ENCODE measurements at places on chromosomes 16 and 17. TPM values are rescaled to one million over a fixed set of nuclear protein-coding genes. Genes with fewer than 3 reads are reported as not detected.

The ZACN gene
- 10.3 TPM for total RNA-seq

The GUCY2D gene
- not detected for total RNA-seq

The CCP110 gene
- total RNA-seq = 30.2 TPM

The TSNAXIP1 gene
- 0.51 TPM for total RNA-seq

The MT1M gene
- total RNA-seq = not detected

The PRMT7 gene
- total RNA-seq = 80.5 TPM

- DNase-seq = no peak
- peaks cover 3% of the 10 kb centered on the region for H3K36me3 ChIP-seq
- H3K27ac ChIP-seq = no peak overlapping the region
- no peak overlapping the region for H3K4me3 ChIP-seq
- peaks cover 5% of the 10 kb centered on the region for H3K4me1 ChIP-seq
Observed at GRCh38 chr17:74840989-74841666, 18.6 kb downstream of the GRIN2C start.

DNA sequence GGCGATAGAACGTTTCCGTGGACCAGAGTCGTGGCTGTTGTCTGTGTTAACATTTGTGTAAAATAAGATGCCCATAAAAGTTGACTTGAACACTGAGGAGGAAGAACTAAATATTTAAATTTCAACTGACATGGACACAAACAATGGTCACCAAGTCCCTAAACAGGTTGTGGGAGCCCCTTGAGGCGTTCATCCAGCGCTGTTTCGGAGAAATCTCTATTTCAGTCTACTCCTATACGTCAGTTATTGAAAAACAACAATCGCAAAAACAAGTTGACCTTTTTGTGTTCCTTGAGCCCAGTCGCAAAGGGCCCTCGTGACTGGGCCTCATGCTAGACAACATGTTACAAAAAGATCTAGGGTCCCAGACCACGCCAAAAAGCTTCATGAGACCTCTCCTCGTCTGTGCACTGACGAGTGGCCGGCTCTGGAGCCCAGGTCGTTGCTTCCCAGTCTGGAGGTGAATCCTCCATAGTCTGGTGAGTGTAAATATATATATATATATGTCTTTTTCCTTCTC is 439 bp upstream of the TMEM231 start:
- H3K4me3 ChIP-seq = peak overlapping the region; percentile 90
- H3K36me3 ChIP-seq = no peaks in the 10 kb centered on the region
- H3K27ac ChIP-seq = peak overlapping the region; percentile 71
- peaks cover 7% of the 10 kb centered on the region for H3K4me1 ChIP-seq
- DNase-seq = no peak
- peaks cover 26% of the 10 kb centered on the region for H3K27me3 ChIP-seq

DNA sequence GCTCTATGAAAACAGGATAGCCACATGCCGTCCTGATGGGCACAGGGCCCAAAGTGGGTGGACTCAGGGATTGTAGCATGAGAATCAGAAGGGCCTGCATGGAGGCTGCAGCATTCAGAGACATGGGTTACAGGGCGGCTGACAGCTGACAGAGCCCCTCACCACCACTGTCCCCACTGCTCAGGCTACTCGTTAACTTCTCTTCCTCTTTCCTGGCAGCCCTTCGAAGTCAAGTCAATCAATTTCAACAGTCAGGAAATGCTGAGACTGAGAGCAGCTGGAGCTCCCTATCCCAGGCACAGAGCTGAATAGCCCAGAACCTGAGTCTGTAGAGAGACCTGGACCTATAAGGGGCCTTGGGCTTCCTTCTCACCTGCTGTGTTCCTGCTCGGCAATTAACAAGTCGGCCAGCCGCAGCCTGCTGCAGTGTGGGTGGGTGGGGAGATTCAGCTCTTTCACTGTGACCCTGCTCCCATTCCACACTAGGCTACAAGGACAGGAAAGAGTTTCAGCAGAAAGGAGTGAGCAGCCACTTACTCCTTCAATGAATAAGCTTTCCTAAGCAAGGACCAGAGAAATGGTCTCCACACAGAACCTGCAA is 76.9 kb downstream of the TEX14 start:
- no peaks in the 10 kb centered on the region for H3K27me3 ChIP-seq
- H3K27ac ChIP-seq = no peak overlapping the region
- H3K4me1 ChIP-seq = peaks cover 23% of the 10 kb centered on the region
- H3K4me3 ChIP-seq = no peak overlapping the region
- no peaks in the 10 kb centered on the region for H3K36me3 ChIP-seq
- DNase-seq = no peak

DNA sequence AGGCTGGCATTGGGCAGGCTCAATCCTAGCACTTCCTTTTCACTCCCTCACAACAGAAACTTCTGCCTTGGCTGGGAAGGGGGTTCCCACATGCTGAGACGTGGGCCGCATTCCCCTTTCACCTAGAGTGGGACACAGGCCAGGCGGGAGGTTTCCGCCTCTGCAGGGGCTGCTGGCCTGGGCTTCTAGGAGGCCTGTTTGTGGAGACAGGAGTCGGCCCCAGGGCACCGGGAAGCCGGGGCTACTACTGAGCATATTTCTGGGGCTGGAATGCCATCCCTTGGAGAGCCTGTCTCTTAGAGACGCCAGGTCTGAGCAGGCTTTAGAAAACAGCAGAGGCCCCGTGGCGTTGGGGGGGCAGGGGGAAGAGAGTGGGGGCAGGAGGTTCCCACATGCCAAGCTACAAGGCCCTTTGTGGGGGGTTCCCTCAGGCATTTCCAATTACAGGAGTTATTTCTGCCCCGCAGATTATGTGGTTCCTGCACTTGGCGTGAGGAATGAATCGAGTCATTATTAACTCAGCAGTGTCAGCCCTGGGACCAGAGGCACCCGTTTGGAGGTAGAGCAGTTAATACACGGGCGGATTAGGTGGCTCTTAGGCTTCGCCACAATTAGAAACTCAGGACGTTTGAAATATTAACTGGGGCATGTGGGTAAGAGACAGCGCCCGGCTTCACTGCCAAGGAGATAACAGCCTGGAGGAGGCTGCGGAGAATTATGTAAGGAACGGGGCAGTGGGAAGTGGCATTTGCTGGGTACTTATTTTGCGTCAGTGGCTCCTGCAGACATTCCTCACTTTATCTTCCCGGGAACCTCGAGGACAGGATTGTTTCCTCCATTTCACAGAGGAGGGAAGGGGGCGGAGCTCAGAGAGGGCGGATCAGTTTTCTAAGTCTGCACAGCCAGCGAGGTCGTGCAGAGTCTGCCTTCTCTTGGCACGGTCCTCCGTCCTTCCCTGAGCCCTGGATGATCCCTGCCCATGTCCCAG is 162.5 kb downstream of the MAF start:
- no peak for DNase-seq
- no peaks in the 10 kb centered on the region for H3K4me1 ChIP-seq
- no peak overlapping the region for H3K27ac ChIP-seq
- H3K36me3 ChIP-seq = no peaks in the 10 kb centered on the region
- no peak overlapping the region for H3K4me3 ChIP-seq

GRCh38 chr16:35733278-35733965 is 2274.0 kb downstream of the TP53TG3F start:
- no peak for DNase-seq
- H3K4me3 ChIP-seq = no peak overlapping the region
- no peaks in the 10 kb centered on the region for H3K4me1 ChIP-seq

DNA sequence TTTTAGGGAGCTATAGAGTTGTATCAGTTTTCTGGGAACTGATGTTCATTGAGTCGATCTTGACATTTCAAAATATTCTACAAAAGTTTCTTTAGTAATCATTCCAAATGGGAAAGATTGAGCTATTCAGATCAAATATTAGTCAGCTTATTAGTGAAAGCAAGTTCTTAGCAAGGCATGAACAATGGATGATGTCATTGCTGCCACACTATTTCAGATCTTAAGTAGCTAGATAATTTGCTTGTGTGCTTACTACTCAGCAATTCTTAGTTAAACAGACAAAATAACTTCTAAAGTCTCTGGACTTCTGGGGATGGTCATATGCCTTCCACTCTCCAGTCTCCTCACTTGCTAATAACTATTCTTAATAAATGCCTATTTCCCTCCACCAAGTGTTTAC is 69.0 kb upstream of the CDH8 start:
- no peak overlapping the region for H3K27ac ChIP-seq
- H3K27me3 ChIP-seq = no peaks in the 10 kb centered on the region
- H3K4me1 ChIP-seq = no peaks in the 10 kb centered on the region
- DNase-seq = no peak
- no peaks in the 10 kb centered on the region for H3K36me3 ChIP-seq
- H3K4me3 ChIP-seq = no peak overlapping the region

GRCh38 chr16:48478393-48478792 is 93.2 kb upstream of the SIAH1 start:
- peaks cover under 1% of the 10 kb centered on the region for H3K4me1 ChIP-seq
- no peak for DNase-seq
- no peak overlapping the region for H3K4me3 ChIP-seq
- no peak overlapping the region for H3K27ac ChIP-seq
- peaks cover 11% of the 10 kb centered on the region for H3K27me3 ChIP-seq

DNA sequence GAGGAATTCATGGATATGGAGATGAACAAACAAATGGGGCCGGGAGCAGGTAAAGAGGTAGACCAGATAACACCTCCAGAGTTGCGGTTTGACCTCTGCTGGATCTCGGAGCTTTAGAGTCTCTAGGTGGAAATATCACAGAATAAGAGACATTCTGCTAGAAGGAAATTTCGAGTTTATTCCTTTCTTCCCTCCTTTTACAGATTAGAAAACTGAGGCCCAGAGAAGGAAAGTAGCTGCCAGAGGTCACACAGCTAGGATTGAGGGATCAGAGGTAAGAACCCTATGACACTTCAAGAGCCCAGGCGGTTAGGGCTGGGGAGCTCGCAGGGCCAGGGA is 7.7 kb upstream of the COL1A1 start:
- H3K4me3 ChIP-seq = no peak overlapping the region
- H3K4me1 ChIP-seq = peaks cover 11% of the 10 kb centered on the region
- peaks cover 43% of the 10 kb centered on the region for H3K27me3 ChIP-seq
- DNase-seq = no peak
- H3K36me3 ChIP-seq = no peaks in the 10 kb centered on the region

DNA sequence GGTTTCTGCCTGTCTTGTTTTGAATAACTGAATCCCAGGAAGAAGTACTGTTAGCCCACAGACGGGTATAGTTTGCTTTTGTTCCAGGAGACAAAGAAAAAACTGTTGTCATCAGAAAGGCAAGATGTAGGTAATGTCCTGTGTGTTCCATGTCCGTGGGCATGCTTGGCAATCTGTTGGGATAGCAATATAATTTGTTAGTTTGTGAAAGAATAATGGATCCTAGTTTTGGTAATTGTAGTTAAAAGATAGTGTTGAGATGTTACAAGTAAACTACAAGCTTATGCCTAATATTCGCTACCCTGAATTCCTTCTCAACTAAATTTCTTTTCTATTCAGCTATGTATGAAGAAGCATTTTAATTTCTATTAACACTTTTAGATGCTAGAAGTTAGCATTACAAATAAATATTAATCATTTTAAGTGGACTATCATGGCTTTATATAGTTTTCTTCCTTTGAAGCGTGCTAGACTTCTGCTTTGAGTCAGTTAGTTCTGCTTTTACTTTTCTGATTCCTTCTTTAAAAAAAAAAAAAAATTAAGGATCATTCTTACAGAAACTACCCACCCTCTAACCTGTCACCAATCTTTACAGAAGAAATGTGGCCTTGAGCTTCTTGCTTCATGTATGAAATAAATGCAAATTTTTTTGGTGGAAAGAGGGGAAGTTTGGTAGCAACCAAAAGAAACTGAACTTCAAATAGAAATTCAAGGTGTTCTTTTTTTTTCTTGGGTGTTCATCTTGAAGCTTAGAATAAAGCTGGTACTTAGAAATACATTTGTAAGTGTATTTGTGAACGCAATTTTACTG is 2.4 kb downstream of the EVI2A start:
- H3K36me3 ChIP-seq = peaks cover 40% of the 10 kb centered on the region
- H3K27ac ChIP-seq = peak overlapping the region; percentile 90
- peaks cover 51% of the 10 kb centered on the region for H3K4me1 ChIP-seq
- no peaks in the 10 kb centered on the region for H3K27me3 ChIP-seq
- peak overlapping the region; percentile 77 for H3K4me3 ChIP-seq
- DNase-seq = no peak

- no peak for DNase-seq
- H3K4me3 ChIP-seq = no peak overlapping the region
- no peak overlapping the region for H3K27ac ChIP-seq
- H3K36me3 ChIP-seq = no peaks in the 10 kb centered on the region
- no peaks in the 10 kb centered on the region for H3K4me1 ChIP-seq
Observed at GRCh38 chr16:87145181-87146176, 171.7 kb downstream of the C16orf95 start.

GRCh38 chr16:4052096-4052495 is 64.1 kb downstream of the ADCY9 start:
- peaks cover 3% of the 10 kb centered on the region for H3K4me1 ChIP-seq
- no peak for DNase-seq
- H3K4me3 ChIP-seq = no peak overlapping the region
- no peak overlapping the region for H3K27ac ChIP-seq
- peaks cover 2% of the 10 kb centered on the region for H3K27me3 ChIP-seq
- H3K36me3 ChIP-seq = no peaks in the 10 kb centered on the region

DNA sequence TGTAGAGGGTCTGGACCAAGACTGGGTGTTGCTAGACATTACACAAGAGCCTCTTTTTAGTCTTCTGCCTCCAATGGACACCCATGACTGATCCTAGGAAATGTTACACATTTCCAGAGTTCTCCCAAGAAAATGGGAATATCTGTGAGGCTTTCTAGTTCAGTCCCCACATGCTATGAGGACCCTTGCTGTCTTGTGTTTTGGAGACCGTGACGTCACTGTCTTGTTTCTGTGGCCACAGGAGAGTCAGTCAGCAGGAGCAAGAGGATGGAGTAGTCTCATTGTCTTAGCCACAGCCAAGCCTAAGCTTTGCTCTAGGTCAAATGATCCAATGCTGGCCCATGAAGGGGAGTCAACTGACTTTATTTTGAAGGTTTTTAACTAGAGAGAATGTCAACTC is 820.1 kb upstream of the RBFOX1 start:
- no peaks in the 10 kb centered on the region for H3K36me3 ChIP-seq
- no peak overlapping the region for H3K27ac ChIP-seq
- H3K27me3 ChIP-seq = no peaks in the 10 kb centered on the region

GRCh38 chr16:50547340-50548124 is 664 bp upstream of the NKD1 start:
- H3K4me3 ChIP-seq = peak overlapping the region; percentile 90
- H3K4me1 ChIP-seq = peaks cover 4% of the 10 kb centered on the region
- peak overlapping the region; percentile 28 for H3K27ac ChIP-seq

GRCh38 chr16:80167657-80168390 is 373.0 kb upstream of the DYNLRB2 start:
- no peak overlapping the region for H3K27ac ChIP-seq
- H3K36me3 ChIP-seq = no peaks in the 10 kb centered on the region
- H3K4me3 ChIP-seq = no peak overlapping the region
- no peaks in the 10 kb centered on the region for H3K4me1 ChIP-seq
- H3K27me3 ChIP-seq = peaks cover 3% of the 10 kb centered on the region

DNA sequence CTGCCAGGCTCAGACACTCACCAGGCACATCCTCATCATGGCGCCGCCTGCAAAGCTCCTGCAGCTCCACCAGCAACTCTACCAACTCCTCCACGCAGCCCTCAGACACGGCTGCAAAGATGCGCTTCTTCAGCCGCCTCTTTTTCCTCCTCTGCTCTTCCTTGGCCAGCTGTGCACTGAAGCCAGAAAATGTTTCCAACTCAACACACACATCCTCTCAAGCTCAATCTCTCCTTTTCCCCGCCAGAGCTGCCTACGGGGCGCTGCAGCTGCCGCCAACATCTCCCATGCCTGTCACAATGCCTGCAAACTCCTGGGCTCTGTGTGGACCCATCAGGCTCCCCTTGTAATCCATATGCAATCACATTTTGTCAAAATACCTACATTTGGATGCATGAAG is 14.2 kb downstream of the TRPV3 start:
- peaks cover 3% of the 10 kb centered on the region for H3K4me1 ChIP-seq
- DNase-seq = no peak
- H3K27ac ChIP-seq = no peak overlapping the region
- H3K36me3 ChIP-seq = no peaks in the 10 kb centered on the region
- H3K4me3 ChIP-seq = no peak overlapping the region

- no peak overlapping the region for H3K27ac ChIP-seq
- peaks cover 10% of the 10 kb centered on the region for H3K4me1 ChIP-seq
- no peaks in the 10 kb centered on the region for H3K36me3 ChIP-seq
- H3K4me3 ChIP-seq = no peak overlapping the region
Observed at GRCh38 chr17:30238387-30239088, 3.0 kb upstream of the SLC6A4 start.

Data from activated T-helper 2 cell treated with anti-CD3 and anti-CD28 coated beads, Interferon-gamma antibody, Interleukin-2, Interleukin-4, amounts not matched to agents 10 μg/mL and 5 μg/mL and 100 μg/mL, durations not matched to agents 14 hours and 24 hours and 36 hours (primary cell).